ENCODE measurements at places on chromosomes 1 and 21.

DNA sequence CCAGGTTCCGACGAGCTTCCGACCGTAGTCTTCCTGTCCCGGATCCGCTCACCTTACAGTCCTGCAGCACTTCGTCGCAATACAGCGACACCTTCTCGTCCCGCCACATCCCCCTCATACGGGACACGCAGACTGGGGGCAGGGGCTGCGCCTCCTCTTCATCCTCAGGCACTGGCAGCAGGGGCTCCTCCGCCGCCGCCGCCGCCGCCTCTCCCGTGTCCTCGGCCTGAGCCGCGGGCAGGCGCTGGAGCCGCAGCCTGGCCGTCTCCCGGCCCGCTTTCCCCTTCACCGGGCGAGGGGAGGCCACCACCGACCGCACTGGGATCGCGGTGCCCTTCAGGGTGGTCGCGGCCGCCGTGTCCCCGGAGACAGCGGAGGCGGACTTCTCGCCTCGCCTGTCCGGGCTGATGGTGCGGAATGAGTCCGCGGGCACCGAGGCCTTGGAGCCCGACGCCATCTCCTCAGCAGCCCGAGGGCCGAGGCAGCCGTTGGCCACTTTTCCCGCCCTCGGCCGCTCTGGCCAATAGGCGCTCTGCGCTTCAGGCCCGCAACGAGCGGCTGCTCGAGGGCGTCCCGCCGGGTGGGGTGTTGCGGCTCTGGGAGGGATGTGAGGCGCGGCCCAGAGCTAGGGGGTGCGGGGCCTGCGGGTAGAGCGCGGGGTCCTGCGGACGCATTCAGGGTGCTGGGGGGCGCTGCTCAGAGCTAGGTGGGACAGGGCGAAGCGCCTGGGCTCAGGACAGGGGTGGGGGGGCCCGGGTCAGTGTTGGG is at the start of gene SHCBP1L:
TSS of gene SHCBP1L (minus strand) at position 490 of the 768 bp plus-strand sequence. CDS start at position 457, 33 bp downstream.
- no peak for DNase-seq

- no peak for DNase-seq
These were observed 37.1 kb upstream of the KANK4 start for GRCh38 chr1:62356257-62356835.

DNA sequence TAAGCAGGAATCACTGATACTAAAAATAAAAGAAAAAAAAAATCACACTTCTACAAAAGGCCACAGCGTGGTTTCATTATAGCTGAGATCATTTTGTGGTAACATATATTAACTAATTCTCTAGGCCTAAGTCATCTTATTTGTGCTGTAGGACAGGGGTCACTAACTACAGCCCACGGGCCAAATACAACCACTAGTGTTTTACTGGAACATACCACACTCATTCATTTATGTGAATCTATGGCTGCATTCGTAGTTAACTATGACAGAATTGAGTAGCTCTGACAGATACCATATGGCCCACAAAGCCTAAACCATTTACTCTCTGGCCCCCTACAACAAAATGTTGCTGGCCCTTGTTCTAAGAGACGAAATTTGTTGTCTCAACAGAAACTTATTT is 224.4 kb downstream of the VAV3 start:
- no peak for DNase-seq

DNA sequence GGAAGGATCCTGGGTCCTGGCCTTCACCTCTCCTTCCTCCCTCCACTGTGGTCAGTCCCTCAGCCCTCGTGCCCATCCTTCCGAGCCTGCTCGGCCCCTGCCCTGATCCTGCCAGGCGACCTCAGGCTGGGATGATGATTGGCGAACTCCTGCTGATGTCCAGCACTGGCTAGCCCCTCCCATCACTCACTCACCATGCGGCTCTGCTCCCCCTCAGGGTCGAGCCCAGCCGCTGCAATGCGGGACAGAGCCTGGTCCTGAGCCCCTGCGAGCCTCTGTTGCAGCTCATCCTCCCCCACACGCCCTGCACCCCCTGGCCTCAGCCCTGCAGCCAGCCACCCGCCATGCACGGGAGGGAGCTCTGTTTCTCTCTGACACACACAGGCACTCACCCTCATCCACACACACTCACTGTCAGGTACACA is 100.2 kb downstream of the DMRTB1 start:
- no peak for DNase-seq

DNA sequence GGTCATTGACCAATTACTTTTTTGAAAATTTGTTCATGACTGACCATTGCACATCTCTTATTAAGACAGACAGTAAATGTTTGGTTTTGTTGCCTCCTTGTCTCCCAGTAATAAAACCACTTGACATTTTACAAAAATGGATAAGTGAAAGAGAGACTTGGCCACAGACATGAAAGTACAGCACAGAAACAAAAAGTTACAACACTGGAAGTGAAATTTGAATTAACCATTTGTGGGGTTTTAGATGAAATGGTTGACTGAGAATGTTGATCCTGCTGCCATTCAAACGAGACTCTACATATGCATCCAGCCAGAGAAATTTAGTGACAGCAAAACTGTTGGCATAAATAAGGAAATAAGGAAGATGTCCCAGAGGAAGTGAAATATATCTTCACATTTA is 79.3 kb upstream of the B3GALT2 start:
- no peak for DNase-seq

- DNase-seq, result no peak
These were observed 65.2 kb upstream of the SGIP1 start for GRCh38 chr1:66468722-66469121.

DNA sequence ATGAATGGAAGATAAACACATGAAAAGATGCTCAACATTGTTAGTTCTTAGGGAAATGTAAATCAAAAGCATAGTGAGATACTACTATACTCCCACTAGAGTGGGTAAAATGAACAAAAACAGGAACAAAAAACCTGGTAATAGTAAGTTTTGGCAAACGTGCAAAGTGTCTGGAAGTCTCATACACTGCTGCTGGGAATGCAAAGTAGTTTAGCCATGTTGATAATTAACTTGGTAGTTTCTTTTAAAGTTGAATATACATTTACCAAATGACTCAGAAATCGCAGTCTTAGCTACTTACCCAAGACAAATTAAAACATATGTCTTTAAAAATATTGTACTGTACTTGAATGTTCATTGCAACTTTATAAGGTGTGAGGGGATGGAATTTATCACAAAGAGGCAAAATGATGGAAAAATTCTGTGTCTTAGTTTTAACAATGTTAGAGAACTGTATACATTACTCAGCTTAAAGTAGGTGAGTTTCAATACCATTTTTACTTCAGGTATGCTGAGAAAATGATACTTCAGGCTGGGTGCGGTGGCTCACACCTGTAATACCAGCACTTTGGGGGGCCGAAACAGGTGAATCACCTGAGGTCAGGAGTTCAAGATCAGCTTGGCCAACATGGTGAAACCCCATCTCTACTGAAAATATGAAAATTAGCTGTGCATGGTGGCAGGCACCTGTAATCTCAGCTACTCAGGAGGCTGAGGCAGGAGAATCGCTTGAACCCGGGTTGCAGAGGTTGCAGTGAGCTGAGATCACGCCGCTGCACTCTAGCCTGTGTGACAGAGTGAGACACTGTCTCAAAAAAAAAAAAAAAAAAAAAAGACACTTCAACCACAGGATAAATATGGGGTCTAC is 102.3 kb downstream of the PDE4B start:
- no peak for DNase-seq

DNA sequence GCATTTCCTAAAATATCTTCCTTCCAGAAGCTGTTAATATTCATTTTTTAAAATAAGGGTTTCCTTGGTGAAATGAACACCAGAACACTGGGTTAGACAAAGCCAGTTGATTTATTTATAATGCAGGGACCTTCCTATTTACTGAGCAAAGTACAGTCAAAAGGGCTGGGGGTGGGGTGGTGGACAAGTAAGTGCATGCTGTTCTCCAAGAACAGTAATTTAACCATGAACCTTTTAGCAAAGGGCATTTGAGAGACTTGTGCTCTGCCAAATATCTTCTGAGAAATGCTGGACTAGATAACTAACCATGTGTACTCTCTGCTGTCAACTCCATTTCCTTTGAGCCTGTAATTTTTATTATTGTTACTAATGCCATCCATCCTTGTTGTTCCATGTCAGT is 100.2 kb downstream of the OMA1 start:
- DNase-seq, result no peak

- no peak for DNase-seq
These were observed 34.8 kb upstream of the PSMG1 start for GRCh38 chr21:39218082-39218409.

- no peak for DNase-seq
These were observed 9.7 kb downstream of the CA6 start for GRCh38 chr1:8955406-8955805.

DNA sequence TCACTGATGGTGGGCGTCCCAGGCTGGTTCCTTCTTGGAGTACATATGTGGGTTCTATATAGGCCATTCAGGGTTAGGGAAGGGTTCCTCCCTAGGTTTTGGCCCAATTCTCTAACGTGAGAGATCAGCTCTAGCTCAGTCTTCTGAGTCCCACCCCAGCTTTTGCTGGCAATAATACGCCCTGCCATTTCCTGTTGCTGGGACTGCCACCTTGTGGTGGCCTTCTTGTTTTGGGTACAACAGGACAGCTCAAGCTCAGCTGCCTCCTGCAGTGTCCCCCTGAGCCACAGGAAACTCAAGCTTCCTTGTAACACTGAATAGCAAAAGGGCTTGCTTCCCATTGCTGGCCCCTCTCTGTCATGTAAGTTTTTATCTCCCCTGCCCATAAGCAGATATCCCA is 77.8 kb downstream of the BACH1 start:
- DNase-seq, result peak; percentile 58

GRCh38 chr21:36788120-36788638 is 89.3 kb downstream of the SIM2 start:
- no peak for DNase-seq

Measured in CD4-positive, alpha-beta T cell treated with Interleukin-10 for 1 hour (primary cell).